Common myeloid progenitor, CD34-positive (primary cell): ENCODE measurements at places on chromosomes 5 and 9.

GRCh38 chr5:74529101-74529500, 111.4 kb downstream of the ENC1 start:
- no peak for DNase-seq

DNA sequence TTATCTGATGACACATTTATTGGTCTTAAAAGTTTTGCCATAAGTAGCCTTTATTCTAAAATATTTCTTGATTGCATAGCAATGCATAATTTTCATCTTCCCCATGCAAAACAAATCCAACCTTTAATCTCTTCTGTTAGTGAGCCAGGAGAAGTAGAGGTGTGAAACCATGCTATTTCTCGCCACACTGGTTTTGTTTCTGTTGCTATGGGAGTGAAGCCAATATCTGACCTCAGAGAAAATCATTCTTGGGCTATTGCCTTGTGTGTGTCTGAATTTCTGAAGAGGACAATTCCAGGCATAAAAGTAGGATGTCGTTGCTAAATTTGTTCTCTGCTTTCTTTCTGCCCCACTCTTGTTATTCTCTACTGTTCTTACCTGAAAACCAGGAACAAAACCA, 183.6 kb downstream of the PTTG1 start:
- no peak for DNase-seq

DNA sequence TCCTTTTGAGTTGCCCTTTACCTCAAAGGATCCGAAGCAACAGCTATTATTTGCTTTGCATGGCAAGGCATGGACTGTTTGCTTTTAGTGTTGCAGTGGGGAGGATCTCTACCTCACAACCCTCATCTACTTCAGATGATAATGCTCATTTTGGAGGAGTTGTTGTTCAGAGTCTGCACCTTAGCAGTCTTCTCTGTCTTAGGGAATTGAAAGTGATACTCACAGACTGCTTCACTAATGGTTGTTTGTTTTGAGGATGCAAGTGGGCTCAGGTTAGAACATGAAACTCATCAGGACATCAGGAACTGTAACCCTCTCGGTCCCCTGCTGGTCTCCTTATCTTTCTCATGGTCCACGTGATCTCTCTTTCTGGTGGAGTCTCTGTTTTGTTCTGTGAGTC, 172.9 kb upstream of the ANKH start:
- no peak for DNase-seq

DNA sequence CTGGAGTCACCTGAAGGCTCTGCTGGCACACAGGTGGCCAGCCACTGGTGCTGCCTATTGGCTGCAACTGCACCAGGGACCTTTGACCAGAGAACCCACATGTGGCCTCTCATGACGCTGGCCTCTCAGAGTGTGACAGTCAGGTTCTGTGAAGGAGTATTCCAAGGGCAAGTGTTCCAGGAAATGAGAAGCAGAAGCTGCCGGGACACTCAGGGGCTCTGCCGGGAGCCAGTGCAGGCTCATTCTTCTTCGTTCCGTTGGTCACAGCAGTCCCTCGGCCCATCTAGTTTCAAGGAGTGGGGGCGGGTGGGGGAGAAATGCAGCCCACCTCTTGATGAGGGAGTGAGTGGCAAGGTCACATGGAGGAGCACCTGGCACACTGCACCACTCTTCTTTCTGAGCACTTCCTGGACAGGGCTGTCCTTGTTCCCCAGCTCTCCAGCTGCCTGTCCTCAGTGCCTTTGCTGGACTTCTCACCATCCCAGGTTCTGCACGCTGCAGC, 237.5 kb downstream of the GADD45G start:
- DNase-seq = no peak

GRCh38 chr9:129881547-129882324, 46.5 kb downstream of the USP20 start:
- no peak for DNase-seq

- DNase-seq = no peak
Observed at GRCh38 chr9:38355115-38355514, 37.4 kb upstream of the ALDH1B1 start.

GRCh38 chr9:14433351-14434157, 119.6 kb upstream of the NFIB start:
- peak; percentile 51 for DNase-seq

DNA sequence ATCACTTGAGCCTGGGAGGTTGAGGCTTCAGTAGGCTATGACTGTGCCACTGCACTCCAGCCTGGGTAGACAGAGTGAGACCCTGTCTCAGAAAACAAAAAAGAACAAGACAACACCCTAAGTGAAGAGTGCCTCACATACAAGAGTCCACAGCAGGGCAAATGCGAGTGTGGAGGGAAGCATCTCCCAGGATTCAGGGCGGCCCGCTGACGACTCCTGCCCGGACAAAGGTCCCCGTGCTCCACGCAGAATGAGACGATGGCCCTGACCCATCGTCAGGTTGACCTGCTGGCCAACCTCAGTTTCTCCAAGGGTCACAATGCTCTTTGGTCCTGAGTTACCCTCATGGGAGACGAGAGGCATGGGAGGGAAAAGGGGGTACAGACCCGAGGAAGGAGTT, 18.3 kb downstream of the MRNIP start:
- no peak for DNase-seq

GRCh38 chr5:163163858-163164257, 273.5 kb upstream of the CCNG1 start:
- DNase-seq = no peak

- DNase-seq = no peak
Observed at GRCh38 chr5:95956021-95956899, 5.4 kb downstream of the ELL2 start.

DNA sequence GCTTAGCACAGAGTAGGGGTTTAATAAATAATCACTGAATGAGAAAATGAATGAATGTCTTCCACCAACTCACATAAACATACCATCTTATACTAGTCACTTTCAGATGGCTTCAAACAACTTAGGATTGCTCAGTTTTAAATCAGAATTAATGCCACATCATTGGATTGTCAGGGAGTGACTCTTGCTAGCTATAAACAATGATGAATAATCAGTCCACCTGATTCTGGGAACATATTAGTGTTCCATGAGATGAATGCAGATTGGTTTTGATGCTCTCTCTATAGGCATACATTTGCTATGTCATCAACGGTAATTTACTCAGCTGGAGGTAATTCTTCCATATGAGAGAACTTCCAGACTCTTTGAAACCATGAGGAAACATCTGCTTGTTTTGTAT, 97.4 kb downstream of the CDH9 start:
- no peak for DNase-seq

GRCh38 chr9:36074870-36075532, 38.3 kb downstream of the RECK start:
- peak; percentile 16 for DNase-seq

DNA sequence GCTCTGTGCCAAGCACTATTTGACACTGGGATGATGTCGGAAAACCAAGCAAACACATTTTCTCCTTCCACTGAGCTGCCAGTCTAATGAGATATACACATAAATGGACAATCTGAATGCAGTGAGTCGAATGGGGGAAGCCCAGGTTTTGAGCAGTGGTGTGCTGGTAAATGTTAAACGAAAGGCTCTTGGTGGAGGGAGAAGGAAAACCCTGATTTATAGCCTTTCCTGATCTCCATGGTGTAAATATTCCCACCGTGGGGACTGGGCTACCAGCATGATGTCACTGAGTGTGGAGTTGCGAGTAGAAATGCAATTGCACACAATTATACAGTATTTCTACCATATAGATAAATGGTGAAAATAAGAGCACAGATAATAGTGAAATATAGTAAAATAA, 5.0 kb upstream of the GSN start:
- DNase-seq = no peak

DNA sequence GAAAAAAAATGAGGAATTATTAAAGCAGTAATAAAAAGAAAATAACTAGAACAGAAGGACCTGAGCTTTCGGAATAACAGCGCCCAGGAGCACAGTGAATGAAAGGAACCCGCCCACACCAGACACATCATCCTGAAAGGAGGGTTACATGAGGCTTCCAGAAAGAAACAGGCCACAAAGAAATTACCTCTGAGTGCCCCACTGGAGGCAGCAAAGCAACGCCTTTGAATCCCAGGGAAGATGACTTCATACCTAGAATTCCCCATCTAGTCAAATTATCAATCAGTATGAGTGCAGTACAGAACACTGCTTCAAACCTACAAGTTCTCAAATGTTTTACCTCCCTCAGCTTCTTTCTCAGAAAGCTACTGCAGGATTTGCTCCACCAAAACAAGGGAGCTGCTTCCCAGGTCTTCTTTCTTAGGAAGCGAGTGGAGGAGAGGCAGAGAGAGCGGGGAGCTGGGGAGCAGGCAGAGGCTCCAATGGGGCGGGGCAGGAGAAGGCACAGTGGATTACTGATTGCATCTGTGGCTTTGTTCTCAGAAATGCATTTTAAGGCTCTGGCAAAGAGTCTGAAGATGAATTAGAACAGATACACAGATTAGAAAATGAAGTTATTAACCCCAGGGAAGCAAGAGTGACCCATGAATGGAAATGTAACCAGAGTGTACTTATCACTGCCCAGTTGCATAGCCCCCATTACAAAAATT, 87.1 kb downstream of the SEMA4D start:
- DNase-seq = no peak

GRCh38 chr9:105264380-105264779, 19.9 kb downstream of the SLC44A1 start:
- no peak for DNase-seq

DNA sequence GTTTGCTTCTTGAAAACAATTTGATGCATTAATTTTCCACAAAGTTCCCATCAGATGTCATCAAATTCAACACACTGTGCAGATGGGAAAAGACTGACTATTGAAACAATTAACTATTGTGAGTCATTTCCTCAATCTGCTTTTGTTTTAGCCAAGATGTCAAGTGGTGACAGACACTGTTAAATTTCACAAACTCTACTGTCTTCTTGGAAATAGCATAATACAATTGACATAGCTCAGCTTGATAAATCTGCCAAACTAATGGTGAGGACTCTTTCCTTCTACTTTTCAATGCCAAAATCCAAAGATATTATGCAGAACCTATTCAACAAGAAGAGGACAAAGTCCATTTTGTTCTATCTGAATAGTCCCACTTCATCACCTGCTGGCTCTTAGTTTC, 242.3 kb downstream of the CAAP1 start:
- no peak for DNase-seq

- peak; percentile 70 for DNase-seq
Observed at GRCh38 chr5:127875235-127876021, 172.2 kb downstream of the CCDC192 start.

DNA sequence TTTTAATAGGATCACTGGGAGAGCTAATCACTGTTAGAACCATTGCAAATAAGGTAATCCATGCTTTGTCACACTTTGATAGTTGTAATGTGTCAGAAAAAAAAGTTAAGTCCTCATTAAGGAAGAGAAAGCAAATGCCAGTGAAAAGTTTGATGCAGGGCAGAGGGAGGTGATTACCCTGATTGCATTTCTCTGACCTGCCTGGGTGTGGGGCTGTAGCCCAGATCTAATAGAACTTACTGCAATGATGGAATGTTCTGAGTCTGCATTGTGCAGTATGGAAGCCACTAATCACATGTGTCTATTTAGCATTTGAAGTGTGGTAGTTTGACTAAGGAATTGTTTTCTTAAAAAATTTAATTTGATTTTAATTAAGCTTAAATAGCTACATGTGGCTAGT, 202.7 kb downstream of the ATP10B start:
- peak; percentile 3 for DNase-seq

DNA sequence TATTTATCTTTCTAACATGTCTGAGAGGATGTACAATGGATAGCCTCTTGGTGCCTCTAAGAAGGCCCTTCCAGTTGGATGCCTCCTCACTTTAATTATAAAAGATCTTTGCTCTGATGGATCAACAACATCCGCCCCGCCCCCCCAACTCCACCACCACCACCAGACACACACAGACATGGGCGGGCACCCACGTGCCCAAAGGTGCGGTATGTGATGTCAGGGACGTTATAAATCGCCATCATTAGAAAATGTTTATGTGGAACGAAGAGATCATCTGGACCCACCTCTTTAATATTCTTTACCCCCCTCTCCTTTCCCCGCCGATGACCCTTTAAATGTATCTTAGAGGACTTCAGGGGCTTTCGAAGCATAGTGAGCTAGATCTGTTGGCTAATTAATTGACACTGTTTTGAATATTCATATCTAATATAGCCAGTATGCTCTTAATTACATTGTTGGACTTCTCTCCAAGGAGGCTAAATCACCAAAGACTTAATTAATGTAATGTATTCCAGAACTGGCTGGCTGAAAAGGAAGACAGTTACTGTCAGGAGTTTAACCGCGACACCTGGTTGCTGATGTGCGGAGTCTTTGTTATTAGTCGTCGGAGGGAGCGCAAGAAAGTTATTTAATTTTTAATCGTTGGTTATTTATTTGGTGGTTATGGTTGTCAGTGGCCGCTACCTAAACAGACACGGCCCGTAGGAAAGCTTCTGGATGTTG, 6.1 kb upstream of the FOXB2 start:
- peak; percentile 14 for DNase-seq

- peak; percentile 22 for DNase-seq
Observed at GRCh38 chr5:56359809-56360685, 126.9 kb upstream of the ANKRD55 start.

- peak; percentile 30 for DNase-seq
Observed at GRCh38 chr9:12774861-12775678, at the start of gene LURAP1L. Gene LURAP1L (plus strand): TSS chr9:12775020. CDS start chr9:12775716, 696 bp downstream.

DNA sequence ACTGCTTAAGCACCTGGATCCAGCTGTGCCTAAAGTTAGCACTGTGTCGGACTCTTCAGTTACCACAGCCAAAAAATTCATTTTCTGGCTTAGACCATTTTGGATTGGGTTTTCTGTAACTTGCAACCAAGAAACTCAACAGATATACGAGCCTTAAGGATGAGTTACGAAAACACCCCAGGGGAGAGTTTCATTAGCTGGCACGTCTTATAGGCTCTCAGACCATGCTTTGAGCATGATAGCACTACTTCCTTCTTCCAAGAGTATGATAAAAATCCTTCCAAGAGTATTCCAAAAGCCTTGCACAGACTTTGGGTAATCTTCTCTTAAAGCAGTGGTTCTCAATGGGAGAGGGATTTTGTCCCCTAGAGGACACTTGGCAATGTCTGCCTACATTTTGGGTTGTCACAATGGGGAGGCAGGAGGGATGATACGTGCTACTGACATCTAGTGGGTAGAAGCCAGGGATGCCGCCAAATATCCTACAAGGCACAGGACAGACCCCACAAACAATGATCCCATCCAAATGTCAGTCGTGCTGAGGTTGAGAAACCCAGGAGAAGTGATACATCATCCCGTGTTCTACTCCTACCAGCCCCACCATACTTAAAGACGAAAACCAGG, 64.8 kb downstream of the SMIM23 start:
- peak; percentile 73 for DNase-seq

DNA sequence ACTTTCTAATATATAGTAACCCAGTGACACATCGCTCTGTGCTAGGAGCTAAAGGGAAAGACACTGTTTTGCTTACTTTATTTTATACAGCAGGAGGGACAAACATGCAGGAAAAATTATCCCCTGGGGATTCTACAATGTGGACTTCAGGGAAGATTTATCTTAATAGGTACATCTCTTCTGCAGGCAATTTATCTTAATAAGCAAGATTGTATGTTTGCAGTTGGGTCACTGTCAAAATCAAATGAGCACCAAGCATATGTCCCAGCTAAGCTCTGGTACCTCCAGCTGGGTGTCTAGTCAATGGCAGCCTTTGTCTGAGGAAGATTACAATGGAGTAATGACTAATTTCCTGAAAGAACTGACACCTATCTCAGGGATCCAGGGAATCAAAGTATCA, 309.9 kb upstream of the PANK3 start:
- no peak for DNase-seq

GRCh38 chr5:150138551-150139265, 16.9 kb downstream of the PDGFRB start:
- no peak for DNase-seq

- DNase-seq = no peak
Observed at GRCh38 chr9:12629067-12629466, 64.1 kb upstream of the TYRP1 start.
